Esophagus (tissue), 2 donors: ENCODE measurements at places on chromosomes 1 and 21. TPM values are rescaled to one million over a fixed set of nuclear protein-coding genes. Genes with fewer than 3 reads are reported as not detected.

The ALG14 gene
- polyA plus RNA-seq: 0.88 TPM

The ITLN1 gene
- polyA plus RNA-seq: 0.20 TPM

The DYNLT5 gene
- polyA plus RNA-seq: 0.18 TPM

The REN gene
- 0.18 TPM for polyA plus RNA-seq

The BSND gene
- polyA plus RNA-seq: not detected

The KCNK1 gene
- polyA plus RNA-seq: 23.2 TPM

The CFHR1 gene
- not detected for polyA plus RNA-seq

The HMCN1 gene
- 0.83 TPM for polyA plus RNA-seq

The GJA5 gene
- polyA plus RNA-seq: 1.4 TPM

The PADI2 gene
- polyA plus RNA-seq: 0.58 TPM

The ERICH3 gene
- polyA plus RNA-seq: under 0.01 TPM

The LCE1A gene
- not detected for polyA plus RNA-seq

The SLAMF7 gene
- polyA plus RNA-seq: 2.9 TPM

The FNBP1L gene
- polyA plus RNA-seq: 4.7 TPM

The TDRD10 gene
- polyA plus RNA-seq: 1.7 TPM

The F5 gene
- 0.07 TPM for polyA plus RNA-seq

The LCE1F gene
- polyA plus RNA-seq: not detected

The LORICRIN gene
- not detected for polyA plus RNA-seq

The CBS gene
- polyA plus RNA-seq: 0.92 TPM

The SCMH1 gene
- 11.1 TPM for polyA plus RNA-seq

The KCNE1 gene
- polyA plus RNA-seq: 0.04 TPM

The FCRL3 gene
- 0.05 TPM for polyA plus RNA-seq

The PROK1 gene
- 0.10 TPM for polyA plus RNA-seq

The DIO1 gene
- polyA plus RNA-seq: 0.31 TPM

The NGF gene
- 0.35 TPM for polyA plus RNA-seq

The PTGS2 gene
- polyA plus RNA-seq: 1.4 TPM

The NAV1 gene
- 4.6 TPM for polyA plus RNA-seq

The CCDC24 gene
- 7.5 TPM for polyA plus RNA-seq

The CCDC185 gene
- polyA plus RNA-seq: 0.04 TPM

The DPYD gene
- 10.0 TPM for polyA plus RNA-seq

The SLC44A3 gene
- polyA plus RNA-seq: 7.0 TPM

The PTPN7 gene
- 1.6 TPM for polyA plus RNA-seq

The PPIE gene
- 41.3 TPM for polyA plus RNA-seq

The HSPB7 gene
- 6.6 TPM for polyA plus RNA-seq

The UBL4B gene
- polyA plus RNA-seq: not detected

The CELA2B gene
- not detected for polyA plus RNA-seq

The MPZ gene
- polyA plus RNA-seq: 1.6 TPM

The SSBP3 gene
- polyA plus RNA-seq: 39.0 TPM

The STIL gene
- 1.6 TPM for polyA plus RNA-seq

The EXO1 gene
- polyA plus RNA-seq: 1.2 TPM

The PRAMEF14 gene
- polyA plus RNA-seq: not detected

The DNM3 gene
- 0.76 TPM for polyA plus RNA-seq

The SH3D21 gene
- 3.9 TPM for polyA plus RNA-seq

The TFF2 gene
- polyA plus RNA-seq: 0.13 TPM

The DNALI1 gene
- 1.3 TPM for polyA plus RNA-seq

The NUAK2 gene
- polyA plus RNA-seq: 28.3 TPM

The TCP10L gene
- 0.15 TPM for polyA plus RNA-seq

The RPE65 gene
- polyA plus RNA-seq: 0.01 TPM

The LHX8 gene
- polyA plus RNA-seq: 0.08 TPM

The UBE4B gene
- polyA plus RNA-seq: 15.6 TPM

The IGSF21 gene
- 0.06 TPM for polyA plus RNA-seq

The TNNI3K gene
- polyA plus RNA-seq: 0.41 TPM

The PRAMEF4 gene
- polyA plus RNA-seq: not detected

The KRTAP10-5 gene
- not detected for polyA plus RNA-seq

The CLCA1 gene
- polyA plus RNA-seq: 0.10 TPM

The VHLL gene
- polyA plus RNA-seq: not detected

The C1orf87 gene
- not detected for polyA plus RNA-seq
